ENCODE measurements at places on chromosomes 1 and 21.
A peak's percentile ranks its signal among the peaks of the same experiment; 100 is the strongest.

DNA sequence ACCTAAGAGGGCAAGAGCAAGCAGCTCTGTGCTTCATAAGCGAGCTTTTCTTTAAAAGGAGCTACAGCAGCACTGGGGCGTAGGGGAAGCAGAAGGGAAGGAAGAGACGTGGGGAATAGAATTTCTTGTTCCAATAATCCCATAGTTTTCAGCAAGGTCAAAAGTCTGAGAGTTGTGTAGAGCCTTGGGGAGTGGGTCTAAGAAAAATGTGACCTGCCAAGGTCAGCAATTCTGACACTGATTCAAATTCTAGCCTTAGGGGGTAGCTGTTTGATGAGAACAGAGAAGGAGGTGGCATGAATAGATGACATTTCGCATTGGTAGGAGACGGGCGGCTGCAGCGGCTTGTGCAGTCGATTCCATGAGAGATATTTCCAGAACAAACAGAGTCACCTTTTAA lies 22.4 kb downstream of the PRRX1 start:
- DNase-seq, result no peak

DNA sequence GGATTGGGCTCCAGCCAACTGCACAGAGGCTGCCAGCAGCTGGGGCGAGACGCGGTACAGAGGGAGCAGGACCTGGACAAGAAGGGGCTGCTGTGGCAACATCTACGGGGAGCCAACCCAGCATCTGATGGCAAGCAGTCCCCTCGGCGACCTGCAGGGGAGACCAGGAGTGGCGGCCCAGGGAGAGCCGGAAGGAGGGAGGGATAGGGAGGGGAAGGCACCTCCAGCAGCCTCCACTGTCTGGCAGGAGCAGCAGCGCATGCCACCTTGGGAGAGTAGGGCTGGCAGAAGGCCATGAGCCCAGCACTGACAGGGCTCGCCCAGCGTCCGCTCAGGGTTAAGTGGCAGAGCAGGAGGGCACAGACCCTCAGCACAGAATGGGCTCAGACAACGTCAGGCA lies 17.3 kb downstream of the CHD5 start:
- DNase-seq, result no peak

- DNase-seq, result peak; percentile 65
These were observed 33.6 kb downstream of the SPAG17 start for GRCh38 chr1:118151312-118151937.

DNA sequence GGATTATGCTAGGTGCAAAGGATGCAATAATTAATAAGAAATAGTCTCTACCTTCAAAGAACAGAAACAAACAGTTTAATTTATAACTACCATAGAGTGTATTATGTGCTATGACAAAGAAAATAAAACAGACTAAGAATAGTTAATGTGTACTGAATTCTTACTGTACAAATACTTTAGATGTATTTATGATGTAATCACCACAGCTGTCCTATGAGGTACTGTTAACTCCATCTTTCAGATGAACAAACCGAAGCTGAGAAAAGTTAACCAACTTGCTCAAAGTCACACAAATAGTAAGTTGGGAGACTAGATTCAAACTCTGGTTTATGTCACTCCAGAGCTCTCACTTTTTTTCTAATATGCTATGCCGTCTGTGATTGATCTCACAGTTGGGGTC lies 77.0 kb upstream of the FGGY start:
- no peak for DNase-seq

- peak; percentile 72 for DNase-seq
These were observed 2.8 kb downstream of the ARMH1 start for GRCh38 chr1:44677201-44677766.

GRCh38 chr1:207578796-207579435 lies 66.0 kb upstream of the CR1L start:
- no peak for DNase-seq

DNA sequence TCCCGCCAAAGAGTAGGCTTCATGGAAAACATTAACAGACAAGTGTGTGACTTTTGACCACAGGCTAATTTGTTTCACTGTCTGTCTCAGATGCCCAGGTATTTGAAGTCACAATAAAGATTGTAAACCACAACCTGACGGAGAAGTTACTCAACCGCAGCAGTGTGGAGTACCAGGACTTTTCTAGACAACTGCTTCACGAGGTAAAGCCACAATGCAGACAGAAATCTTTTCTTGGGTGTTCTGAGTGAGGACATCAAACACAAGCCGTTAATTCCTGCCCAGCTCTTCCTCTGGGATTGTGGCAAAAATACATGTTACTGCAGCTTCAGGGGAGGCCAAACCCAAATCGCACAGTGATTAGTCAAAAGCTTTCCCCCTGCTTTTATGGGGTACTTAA lies 31.0 kb downstream of the UMODL1 start:
- peak; percentile 25 for DNase-seq

GRCh38 chr1:239807361-239807760 lies 284.3 kb upstream of the FMN2 start:
- DNase-seq, result no peak

GRCh38 chr1:2808831-2809605 lies 7.5 kb upstream of the TTC34 start:
- DNase-seq, result no peak

DNA sequence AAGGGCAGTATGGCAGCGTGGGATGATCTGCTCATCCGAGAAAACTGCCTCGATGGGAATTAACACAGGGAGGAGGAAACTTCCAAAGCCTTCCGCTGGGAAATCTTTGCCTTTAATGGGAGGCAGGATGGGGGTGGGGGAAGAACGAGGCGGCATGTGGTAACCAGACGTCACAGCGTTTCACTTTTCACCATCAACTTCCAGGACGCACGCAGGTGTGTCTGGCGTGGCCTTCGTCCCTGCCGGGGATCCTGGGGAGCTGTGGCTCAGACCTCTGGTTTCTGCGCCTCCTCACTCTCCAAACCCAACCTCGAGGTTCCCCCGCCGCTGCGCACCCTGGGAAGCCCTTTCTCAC lies 282 bp downstream of the RSPH1 start:
- no peak for DNase-seq
